ENCODE measurements at places on chromosomes 12 and 14. TPM values are rescaled to one million over a fixed set of nuclear protein-coding genes. Genes with fewer than 3 reads are reported as not detected.
A peak's percentile ranks its signal among the peaks of the same experiment; 100 is the strongest.

DNA sequence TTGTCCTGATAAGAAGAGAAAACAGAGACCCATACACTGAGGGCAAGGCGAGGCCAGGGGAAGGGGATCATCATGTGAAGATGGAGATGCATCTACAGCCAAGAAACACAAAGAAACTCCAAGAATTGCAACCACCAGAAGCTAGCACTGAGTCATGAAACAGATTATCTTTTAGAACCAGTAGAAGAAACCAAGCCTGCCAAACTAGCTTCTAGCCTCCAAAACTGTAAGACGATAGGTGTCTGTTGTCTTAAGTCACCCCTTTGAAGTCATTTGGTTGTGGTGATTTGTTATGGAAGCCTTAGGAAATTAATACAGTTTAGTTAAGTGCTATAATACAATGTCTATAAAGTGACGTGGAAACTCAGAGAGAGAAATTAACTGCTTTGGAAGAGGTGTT is 15.4 kb downstream of the KCNC2 start:
- no peak for DNase-seq

DNA sequence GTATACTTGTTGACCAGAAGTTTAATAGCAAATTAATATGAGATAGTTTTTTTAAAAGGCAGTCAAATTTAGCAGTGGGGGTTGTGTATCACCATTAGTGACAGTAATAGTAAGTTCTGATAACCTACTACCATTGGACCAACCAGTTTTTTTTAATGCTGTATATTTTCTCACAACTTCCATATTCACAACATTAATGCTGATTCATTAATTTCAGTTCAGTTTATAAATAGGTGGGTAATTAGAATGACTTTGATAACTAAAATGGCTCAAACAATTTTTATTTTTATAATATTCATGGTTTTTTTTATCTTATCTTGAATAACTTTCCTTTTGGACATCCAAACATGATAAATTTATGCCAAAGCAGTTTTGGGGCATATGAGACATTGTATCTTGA is 13.8 kb downstream of the TMX1 start:
- no peak for DNase-seq

The CELA1 gene
- total RNA-seq, result not detected

GRCh38 chr14:60723116-60723906 is 840 bp downstream of the SIX4 start:
- DNase-seq, result no peak

DNA sequence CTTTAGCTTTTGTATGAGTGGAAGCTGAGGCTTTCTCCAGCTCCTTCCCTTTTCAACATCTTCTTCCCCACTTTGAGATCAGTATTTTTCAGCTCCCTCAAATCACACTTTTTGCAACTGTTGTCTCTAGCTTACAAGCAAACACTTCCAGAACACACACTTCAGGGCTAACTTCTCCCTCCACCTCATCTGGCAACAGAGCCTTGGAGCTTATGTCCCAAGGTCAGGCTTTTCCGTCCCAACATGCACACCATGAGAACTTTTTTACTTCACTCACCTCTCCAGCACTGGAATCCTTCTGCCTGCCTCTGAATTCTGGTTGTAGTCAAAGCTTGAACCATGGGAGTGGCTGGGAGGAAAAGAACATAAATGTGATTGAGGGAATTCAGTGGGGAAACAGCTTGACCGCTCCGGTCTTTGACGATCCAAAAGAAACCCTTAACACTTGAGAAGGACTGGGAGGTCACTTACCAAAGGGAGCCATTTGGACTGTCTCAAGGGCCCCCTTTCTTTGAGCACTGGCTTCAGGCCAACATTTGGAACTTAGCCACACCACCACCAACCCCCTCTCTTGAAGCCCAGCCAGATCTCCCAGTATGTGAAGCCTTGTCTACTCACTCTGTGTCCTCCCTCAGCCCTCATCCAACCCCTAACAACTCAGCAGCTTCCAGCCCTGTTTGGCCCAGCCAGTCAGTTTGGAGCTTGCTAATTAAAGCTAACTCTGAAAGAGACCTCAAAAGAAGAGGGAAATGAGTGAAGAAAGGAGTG is 3.9 kb upstream of the BLOC1S1 start:
- no peak for DNase-seq

DNA sequence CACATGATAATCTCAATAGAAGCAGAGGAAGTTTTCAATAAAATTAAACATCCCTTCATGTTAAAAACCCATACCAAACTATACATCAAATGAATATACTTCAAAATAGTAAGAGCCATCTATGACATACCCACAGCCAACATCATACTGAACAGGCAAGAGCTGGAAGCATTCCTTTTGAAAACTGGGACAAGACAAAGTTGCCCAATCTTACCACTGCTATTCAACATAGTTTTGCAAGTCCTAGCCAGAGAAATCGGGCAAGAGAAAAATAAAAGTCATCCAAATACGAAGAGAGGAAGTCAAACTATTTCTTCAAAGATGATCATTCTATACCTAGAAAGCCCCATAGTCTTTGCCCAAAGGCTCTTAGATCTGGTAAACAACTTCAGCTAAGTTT is 454.7 kb upstream of the PRICKLE1 start:
- no peak for DNase-seq

The DEGS2 gene
- 4.9 TPM for total RNA-seq

GRCh38 chr12:5200278-5201087 is 156.8 kb downstream of the KCNA5 start:
- DNase-seq, result peak; percentile 4

GRCh38 chr12:53956251-53956887 is 1.7 kb downstream of the HOXC12 start:
- DNase-seq, result no peak

The TMEM229B gene
- total RNA-seq, result 1.6 TPM

- DNase-seq, result no peak
Observed at GRCh38 chr14:51806026-51807023, 54.1 kb upstream of the GNG2 start.

The ITPR2 gene
- 41.8 TPM for total RNA-seq

GRCh38 chr12:102728506-102729242 is 188.4 kb downstream of the PAH start:
- DNase-seq, result no peak

DNA sequence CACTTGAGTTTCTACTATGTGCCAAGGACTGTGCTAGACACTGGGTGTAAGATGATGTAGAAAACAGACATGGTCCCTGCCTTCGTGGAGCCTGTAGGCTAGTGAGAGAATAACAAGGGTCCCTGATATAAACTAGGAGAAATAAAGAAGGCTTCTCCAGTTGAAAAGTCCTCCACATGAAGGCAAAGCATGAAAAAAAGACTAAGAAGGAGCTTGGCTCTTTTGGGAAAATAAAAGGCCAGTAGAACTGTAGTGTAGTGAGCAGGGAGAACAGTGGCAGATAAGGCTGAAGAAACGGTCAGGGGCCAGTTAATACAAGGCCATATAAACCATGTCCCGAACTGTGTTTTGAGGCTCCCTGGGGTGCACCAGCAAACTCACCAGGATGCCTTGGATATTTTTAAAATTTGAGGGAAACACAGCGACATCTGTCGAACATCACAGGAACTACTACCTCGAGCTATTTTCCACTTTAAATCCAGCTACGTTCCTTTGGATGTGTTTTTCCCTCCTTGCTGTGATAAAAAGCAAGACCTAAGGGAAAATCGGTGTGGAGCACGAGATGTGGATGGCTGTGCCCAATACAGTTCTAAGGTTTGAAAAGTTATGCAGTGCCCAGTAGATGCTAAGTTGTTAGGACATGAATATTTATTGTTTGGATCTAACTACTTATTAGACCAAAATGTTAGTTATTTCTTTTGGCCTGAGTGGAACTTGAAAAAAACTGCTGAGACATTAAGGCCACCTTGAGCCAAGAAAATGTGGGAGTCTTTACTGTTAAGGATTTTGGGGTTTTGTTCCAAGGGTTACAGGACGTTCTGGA is 8.5 kb upstream of the CFL2 start:
- DNase-seq, result no peak

GRCh38 chr12:126434412-126434985 is 1369.3 kb downstream of the AACS start:
- DNase-seq, result no peak

GRCh38 chr12:121915841-121916321 is 2.5 kb upstream of the CFAP251 start:
- no peak for DNase-seq

The MFAP5 gene
- total RNA-seq, result not detected

The GZMB gene
- total RNA-seq, result 1.2 TPM

The BCL2L14 gene
- not detected for total RNA-seq

- DNase-seq, result no peak
Observed at GRCh38 chr12:108455706-108456105, 59.4 kb upstream of the FICD start.

The RERG gene
- not detected for total RNA-seq

GRCh38 chr12:1838205-1838993 is 18.0 kb downstream of the LRTM2 start:
- no peak for DNase-seq

DNA sequence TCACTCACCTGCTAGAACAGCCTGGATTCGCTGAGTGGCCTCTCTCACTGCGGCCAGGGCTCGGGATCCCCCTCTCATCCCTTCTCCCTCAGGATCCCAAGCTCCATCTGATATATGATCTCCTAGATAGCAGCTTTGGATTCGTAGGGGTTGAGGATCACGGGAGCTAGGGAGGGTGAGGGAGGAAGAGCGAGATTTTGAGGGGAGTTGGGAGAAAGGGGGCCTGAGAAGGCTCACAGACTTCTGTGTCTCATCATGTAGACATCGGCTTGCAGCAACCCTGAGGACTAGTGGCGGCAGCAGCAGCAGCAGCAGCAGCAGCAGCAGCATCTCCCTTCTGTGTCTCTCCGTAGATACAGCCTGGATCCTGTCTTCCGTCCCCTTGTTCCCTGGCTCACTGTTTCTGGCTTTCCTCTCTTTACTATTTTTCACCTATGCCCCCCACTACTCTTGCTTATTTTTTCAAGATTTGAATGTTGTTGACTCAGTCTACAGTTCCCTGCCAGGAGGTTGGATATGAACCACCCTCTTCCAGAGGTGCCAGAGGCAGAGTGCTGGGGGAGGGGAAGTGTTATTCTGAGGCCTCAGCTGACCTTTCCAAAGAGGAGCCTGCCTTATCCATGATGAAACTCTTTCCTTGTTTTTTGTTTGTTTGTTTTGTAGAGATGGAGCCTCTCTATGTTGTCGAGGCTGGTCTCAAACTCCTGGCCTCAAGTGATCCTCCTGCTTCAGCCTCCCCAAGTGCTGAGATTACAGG is at the start of gene CIROP:
CIROP (minus strand) TSS at position 399 of the 757 bp plus-strand sequence; CDS start at position 330, 69 bp downstream.
- no peak for DNase-seq

The PPP4R4 gene
- 1.1 TPM for total RNA-seq

DNA sequence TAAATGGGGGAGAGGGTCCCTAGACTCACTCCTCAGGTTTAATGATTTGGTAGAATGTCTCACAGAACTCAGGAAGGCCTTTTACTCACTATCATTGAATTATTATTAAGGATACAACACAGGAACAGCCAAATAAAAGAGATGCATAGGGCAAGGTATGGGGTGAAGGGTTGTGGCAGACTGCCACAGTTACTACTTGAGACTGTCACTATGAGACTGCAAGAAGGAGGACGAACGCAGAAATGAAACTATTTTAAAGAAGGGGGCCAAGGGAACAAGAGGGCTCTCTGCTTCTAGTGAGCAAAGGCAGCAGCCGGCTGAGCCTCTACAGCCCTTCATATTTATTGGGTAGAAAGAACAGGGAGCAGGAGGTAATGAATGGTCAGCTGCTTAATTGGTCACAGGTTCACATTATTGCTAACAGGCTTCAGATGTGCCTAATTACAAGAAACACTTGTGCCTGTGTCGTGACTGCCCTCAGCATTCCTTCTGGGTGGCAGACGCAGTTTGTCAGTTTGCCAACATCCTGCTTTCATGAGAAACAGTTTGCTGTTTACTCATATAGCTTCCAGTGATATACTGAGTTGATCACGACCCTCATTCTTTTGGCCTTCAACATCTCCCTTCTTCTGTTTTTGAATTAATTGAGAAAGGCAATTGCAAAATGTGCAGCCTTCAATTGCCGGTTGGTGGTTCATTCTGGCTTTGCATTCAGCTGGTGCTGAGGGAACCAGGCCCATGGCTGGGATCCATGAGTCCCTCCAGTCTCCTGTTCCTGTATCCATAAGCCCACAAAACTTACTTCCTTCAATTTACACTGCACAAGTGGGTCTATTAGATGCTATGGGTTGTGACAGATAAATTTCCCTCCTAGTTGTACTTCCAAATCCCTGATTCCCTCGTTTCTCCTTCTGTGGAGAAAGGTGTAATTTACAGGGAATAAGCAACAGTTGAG is 82.8 kb upstream of the PLEKHG7 start:
- no peak for DNase-seq

- DNase-seq, result no peak
Observed at GRCh38 chr14:70773182-70773862, 36.0 kb downstream of the MAP3K9 start.

GRCh38 chr12:122859303-122860039 is 24.2 kb downstream of the HIP1R start:
- DNase-seq, result no peak

The SLC17A8 gene
- total RNA-seq, result not detected

The KRT85 gene
- total RNA-seq, result not detected

The PIANP gene
- total RNA-seq, result 0.13 TPM

The TMPRSS12 gene
- not detected for total RNA-seq

The NKX2-1 gene
- 0.13 TPM for total RNA-seq

The ZBTB25 gene
- 9.0 TPM for total RNA-seq

The ASB2 gene
- total RNA-seq, result 0.28 TPM

The RERGL gene
- total RNA-seq, result not detected

- DNase-seq, result no peak
Observed at GRCh38 chr14:102909462-102909861, 13.0 kb upstream of the AMN start.

DNA sequence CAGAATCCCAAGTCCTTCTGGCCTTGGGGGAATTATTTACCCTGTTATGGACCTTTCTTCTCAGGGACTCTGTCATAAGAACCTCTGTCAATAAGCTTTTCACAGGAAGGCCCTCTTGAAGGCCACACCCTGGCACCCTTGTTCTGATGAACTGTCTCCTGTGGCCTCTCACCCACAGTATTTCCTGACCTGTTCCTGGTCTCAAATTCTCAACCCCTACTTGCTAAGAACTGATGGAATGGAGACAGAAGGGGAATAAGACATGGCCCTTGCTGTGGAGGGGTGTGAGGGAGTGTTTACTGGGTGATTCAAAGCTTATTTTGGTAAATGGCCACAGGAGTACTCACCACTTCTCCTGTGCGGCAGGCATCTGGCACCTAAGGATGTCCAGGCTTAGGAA is 1082.9 kb downstream of the BCL11B start:
- DNase-seq, result no peak

DNA sequence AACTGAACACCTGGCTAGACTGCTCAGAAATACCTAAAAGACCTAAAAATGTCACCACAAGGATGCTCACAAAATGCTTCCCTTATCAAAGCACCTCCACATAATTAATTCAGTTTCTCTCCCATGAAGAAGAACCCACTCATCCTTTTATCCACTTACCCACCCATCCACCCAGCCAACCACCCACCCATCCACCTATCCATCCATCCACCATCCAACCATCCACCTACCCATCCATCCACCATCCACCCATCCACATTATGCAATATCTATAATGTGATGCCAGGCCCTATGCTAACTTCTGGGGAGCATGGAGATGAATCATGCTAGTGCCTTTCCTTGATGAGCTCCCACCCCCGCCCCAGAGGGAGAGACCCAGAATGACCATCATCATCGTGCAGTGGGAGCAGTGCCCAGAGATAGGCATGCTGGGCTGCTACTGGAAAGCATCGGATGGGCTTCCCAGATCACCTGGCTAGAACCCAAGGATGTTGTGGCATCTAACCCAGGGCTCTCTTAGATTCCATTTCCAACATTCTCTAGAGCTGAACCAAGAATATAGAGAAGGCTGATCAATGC is 166.6 kb downstream of the TTC7B start:
- no peak for DNase-seq

- no peak for DNase-seq
Observed at GRCh38 chr12:124452576-124453331, 114.7 kb downstream of the NCOR2 start.

GRCh38 chr12:25757037-25757665 is 201.3 kb upstream of the RASSF8 start:
- DNase-seq, result no peak

The GPRC5D gene
- not detected for total RNA-seq

Data from Panc1 (cell line).